ENCODE measurements at places on chromosomes 2 and 18.
A peak's percentile ranks its signal among the peaks of the same experiment; 100 is the strongest.

- DNase-seq: no peak
Observed at GRCh38 chr2:183505911-183506310, 381.7 kb downstream of the NUP35 start.

- DNase-seq: no peak
Observed at GRCh38 chr2:17933256-17933655, 54.8 kb downstream of the KCNS3 start.

DNA sequence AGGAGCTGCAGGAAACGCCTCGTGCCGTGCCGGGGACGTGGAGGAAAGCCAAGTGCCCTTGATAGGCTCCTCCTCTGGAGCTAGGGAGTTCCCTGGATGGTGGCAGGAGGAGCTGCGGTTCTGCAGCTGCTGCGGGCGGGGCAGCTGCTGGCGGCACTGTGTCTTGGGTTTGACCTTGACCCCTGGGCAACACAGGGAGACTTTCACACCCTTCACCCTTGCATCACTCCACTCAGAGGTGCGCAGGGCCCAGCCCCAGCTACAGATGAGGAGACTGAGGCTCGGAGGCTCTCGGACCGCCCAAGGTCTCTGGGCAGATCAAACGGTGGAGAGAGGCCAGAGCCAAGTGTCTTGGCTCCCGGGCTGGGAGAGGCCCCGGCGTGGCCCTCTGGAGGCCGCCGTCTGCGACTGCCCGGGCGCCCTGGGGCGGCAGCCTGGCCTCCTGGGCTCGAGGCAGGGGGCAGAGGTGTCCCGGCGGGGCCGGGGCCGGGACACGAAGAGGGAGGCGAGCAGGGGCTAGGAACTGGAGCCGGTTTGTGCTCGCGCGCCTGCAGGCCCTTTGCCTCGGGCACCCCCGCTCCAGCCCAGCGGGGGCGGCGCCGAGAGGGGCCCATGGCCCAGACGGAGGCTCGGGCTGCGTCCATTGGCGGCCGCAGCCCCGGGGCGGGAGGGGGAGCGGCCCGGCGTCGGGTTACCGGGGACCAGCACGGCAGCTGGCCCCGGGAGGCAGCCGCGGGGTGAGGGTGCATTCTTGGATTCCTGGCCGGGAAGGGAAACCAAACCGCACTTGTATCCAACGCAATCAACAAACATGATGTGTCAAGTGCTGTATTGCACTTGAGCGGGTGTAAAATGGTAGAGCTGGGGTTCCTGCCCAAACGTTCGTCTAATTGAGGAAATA lies 129.6 kb upstream of the SLC1A4 start:
- DNase-seq: peak; percentile 66

- DNase-seq: no peak
Observed at GRCh38 chr2:45938649-45939511, 287.4 kb downstream of the PRKCE start.

DNA sequence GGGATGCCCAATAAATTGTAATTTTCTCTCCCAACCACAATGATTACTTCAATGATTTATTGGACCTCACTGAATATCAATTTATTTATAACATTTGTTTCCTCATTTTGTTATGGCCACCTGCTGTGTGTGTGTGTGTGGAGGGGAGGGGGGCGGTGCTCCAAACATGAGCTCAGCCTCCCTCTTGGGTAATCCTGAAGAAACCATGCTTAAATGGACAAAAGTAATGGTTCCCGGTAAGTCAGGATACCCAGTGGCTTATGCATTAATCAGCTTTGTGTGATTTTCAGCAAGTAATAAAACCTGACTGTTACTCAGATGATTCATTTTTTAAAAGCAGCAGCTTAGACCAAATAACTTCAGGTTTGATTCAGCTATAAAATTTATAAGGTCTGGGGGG lies 495.1 kb upstream of the MEX3C start:
- DNase-seq: no peak

GRCh38 chr2:189248141-189248540 lies 68.6 kb upstream of the COL5A2 start:
- DNase-seq: no peak

- no peak for DNase-seq
Observed at GRCh38 chr18:46290440-46291020, 186.3 kb downstream of the HAUS1 start.
